ENCODE measurements at places on chromosomes 3 and 15.

DNA sequence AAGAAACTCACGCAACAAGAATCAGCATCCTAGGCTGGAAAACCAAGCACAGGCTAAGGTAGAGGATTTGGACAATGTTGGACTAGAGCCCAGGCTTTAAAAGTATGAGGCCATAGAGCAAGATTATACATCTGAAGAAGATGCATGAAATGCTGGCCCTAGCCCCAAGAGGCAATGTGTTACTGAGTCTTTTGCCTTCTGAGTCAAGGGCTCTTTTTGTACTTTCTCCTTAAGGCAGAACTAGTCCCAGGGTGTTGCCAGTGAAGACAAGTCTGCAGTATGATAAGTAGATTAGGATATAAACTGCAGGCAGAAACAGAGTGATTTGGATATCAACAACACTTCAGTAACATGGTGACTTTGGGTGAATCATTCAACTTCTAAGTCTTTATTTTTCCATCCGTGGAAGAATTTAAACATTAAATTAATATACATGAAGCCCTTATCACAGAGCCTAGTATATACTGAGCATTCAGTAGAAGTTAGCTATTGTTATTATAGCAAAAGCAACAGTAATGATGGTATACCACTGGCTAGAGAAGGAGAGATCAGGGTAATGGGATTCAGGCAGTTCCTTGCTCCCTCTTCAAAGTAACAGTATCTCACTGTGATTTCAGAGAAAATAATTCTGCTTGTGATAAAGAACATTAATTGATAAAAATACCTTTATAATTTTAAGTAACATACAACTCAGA lies 99.9 kb upstream of the MLF1 start:
- DNase-seq: no peak

- DNase-seq: no peak
Observed at GRCh38 chr15:49148727-49149126, 6.7 kb downstream of the COPS2 start.

- peak; percentile 41 for DNase-seq
Observed at GRCh38 chr15:23566071-23566554, 639 bp downstream of the MKRN3 start.

DNA sequence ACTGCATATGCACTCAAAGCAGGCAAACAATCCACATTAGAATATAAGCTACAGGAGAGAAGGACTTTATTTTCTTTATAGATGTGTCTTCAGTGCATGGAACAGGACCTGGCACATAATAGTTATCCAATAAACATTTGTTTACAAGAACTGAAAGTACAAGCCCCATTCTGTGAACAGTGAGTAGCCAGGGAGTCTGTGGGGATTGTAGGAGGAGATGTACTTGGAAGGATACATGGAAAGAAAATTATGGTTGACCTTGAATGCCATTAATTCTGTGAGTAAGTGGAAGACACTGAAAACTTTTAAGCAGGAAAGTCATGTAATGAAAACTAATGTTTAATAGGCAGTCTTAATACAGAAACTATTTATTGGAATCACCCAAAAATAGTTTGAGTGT lies 28.3 kb downstream of the MASP1 start:
- DNase-seq: no peak

GRCh38 chr15:24858737-24859601 lies 95.8 kb upstream of the SNRPN start:
- no peak for DNase-seq
